ENCODE measurements at places on chromosomes 7 and 10. TPM values are rescaled to one million over a fixed set of nuclear protein-coding genes. Genes with fewer than 3 reads are reported as not detected.

Gene NEURL1
- total RNA-seq: under 0.01 TPM

DNA sequence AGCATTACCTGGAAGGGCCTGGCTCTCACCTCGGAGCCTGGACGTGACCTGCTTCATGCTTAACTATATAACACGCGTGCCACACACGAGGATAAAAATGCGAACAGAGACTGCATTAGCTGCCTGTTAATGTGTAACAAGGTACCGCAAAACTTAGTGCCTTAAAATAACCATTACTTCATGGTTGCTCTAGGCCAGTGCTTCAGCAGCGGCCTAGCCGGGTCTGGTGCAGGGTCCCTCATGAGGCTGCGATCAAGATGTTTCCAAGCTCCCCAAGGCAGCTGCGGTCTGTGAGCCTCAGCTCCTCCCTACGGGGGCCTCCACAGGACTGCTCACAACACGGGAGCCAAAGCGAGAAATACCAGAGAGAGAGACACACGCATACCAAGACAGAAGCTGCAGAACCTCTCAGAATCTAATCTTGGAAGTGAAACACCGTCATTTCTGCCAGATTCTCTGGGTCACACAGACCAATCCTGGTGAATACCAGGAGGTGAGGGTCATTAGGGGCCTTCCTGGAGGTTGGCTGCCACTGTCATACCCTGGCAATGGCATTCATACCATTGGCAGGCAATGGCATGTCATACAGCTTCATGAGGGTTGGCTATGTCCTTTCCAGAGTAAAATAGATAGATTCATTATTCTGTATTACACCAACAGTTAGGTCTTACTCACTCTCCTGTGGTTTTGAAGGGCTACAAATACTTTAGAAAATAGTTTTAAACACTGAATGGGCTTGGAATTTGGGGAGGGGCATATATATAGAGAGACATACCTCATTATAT lies 94.5 kb downstream of the HIPK2 start:
- DNase-seq: no peak

GRCh38 chr10:13686331-13686752 lies 99.6 kb downstream of the PRPF18 start:
- DNase-seq: peak; percentile 93

GRCh38 chr7:74619235-74619860 lies 38.2 kb upstream of the GTF2I start:
- no peak for DNase-seq

DNA sequence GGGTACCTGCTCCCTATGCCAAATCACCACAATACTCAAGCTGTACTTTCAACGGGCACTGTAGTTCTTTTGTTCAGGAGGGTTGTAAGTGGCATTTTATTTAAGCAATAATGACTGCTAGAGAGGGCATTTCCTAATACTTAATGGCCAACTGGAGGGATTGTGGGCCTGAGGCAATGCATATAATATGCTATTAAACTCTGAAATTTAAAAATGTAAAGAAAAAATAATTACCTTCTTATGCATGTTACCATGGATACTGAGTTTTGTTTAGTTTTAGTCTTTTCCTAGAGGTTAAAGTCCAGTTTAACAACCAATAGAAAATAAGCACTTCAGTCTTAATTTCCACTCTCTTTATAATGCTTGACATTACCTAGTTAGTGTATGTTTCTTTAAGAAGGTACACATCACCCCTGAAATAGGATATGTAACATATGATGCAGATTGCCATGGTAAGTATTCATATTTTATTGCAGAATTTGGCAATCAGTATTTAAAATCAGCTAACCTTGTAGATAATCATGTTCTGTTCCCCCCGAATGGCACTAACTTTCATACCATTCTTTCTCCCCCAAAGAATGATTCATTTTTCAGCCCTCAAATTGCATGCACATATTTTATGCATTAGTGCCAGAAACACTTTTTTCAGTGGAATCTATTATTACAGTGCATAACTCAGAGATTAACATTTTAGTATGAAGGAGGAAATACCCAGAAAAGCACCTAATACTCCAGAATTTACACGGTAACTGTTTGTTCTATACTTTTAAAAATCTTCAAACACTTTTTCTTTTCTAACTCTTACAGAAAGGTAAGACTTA lies 90.3 kb upstream of the ZNF438 start:
- DNase-seq: no peak

Data from dermis microvascular lymphatic vessel endothelial cell (primary cell).